ENCODE measurements at places on chromosomes 5 and 9.

DNA sequence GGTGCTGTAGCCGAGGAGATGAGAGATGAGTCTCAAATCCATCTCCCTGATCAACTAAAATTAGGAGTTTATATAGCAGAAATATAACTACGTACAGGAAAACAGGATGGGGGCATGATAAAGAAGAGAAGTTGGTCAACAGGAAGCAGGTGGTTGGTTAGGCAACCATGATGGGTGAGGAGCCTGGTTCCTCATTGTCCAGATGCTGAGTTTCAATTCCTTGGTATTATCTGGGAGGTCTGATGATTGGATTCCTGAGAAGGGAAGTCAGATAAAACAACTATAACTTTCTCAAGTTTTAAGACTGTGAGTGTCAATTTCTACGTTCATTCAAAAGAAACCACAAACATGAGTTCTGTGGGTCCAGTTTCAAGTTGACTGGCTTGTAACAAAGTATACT, 323.9 kb downstream of the MTRR start:
- DNase-seq, result no peak

DNA sequence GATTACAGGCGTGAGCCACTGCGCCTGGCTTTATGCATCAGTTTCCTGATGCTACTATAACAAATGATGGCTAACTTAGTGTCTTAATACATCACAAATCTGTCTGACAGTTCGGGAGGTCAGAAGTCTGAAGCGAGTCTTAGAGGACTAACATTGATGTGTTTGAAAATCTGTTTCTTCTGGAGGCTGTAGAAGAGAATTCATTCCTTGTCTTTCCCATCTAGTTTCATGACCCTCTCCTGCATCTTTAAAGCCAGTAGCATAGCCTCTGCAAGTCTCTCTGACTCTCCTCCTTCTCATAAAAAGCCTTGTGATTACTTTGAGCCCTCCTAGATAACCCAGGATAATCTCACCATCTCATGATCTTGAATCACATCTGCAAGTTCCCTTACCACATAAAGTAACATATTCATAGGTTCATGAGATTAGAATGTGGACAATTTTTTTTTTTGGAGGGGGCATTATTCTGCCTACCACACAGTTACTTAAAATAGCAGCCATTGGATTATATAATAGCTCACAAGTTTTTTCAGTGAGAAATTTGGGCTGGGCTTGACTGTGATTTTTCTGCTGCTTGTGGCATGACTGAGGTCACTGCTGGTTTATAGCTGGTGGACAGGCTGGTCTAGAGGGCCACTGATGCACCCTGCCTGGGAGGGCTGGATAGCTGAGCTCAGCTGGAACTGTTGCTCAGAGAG, 134.8 kb downstream of the FBXL7 start:
- peak; percentile 30 for DNase-seq

DNA sequence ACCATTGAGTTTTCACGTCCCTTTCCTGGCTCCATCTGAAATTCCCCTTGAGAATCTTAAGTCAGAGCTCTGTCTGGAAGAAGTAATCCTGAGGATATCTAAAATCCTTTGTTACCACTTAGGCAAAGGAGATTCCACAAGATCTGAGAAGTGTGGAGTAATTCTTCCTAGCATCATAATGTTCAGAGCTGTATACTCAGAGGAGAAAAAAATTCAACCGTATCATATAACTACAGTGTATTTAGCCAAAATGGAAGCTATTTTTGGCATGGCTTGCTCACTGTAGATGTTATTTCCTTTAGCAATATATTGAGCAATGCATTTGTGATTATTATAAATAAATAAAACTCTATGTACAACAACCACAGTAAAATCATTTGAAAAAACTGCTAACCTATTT, 1858.4 kb downstream of the EFNA5 start:
- peak; percentile 22 for DNase-seq

DNA sequence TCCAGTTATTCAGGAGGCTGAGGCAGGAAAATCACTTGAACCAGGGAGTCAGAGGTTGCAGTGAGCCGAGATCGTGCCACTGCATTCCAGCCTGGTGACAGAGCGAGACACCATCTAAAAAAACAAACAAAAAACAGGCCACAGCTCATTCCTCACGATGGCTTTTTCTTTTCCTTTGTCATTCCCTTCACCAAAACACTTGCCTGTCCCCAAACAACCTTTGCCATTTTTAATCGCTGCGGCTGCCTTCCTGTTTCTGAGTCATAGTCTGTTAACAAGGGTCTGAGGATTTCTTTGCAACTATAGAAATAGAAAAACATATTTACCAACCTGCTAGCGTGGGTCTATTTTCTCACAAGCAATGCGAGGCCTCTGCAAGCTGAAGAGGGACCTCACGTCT, 123.0 kb upstream of the FSTL4 start:
- DNase-seq, result peak; percentile 24

Measured in fibroblast of skin of scalp (primary cell).